ENCODE measurements at places on chromosomes 13 and 19.

DNA sequence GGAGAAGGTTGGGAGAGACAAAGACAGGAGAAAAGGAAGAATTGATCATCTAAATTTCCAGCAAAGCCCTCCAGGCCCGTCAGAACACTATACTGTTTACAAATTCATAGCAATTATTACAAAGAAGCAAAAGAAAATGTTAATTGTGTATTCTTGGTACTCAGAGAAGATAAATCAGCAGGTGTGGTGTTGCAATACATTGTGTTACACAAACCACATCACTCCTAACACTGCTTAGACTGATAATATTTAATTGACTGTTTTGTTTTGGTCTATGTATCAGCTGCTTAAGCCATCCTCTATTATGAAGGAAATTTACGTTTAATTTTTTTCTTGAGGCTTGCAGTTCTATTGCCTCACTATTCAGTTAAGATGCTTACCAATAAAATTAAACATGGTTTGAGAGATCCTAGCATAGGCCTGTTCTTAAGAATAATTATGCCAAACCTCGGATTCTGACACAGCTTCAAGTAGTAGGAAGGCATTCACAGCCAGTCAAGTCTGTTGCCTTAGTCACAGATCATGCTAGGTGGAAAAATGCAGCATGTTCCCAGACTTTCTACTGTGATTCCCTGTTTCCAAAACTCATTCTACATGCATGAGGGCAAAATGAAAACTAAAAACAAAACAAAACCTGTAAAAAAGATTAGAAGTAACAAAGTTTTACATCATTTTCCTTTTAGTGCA is 129.2 kb downstream of the TBC1D4 start:
- no peak for DNase-seq

DNA sequence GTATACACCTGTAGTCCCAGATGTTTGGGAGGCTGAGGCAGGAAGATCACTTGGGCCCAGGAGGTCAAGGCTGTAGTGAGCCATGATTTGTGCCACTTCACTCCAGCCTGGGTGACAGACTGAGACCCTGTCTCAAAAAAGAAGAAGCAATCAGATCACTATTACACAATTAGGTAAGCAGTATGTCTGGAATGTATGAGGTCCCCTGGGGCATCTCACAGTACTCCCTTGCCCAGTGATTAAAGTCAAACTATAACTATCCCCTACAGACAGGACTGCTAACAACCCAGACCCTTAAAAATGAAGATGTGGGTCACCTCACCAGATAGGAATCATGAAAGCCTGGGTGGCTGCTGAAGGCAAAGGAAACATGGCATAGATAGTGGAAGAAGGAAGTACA is 9.4 kb upstream of the PAN3 start:
- DNase-seq, result no peak

DNA sequence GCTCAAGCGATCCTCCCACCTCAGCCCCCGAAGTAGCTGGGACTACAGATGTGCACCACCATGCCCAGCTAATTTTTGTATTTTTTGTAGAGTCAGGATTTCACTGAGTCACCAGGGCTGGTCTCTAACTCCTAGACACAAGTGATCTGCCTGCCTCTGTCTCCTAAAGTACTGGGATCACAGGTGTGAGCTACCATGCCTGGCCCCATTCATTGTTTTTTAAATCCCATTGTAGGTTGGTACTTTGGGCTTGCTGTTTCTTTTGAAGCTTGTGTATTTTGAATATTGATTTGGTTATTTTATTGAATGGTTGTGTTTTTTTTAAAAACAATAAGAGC is 26.7 kb downstream of the ZMYM2 start:
- DNase-seq, result no peak

- no peak for DNase-seq
These were observed 5.7 kb upstream of the CEACAM18 start for GRCh38 chr19:51472607-51473006.

DNA sequence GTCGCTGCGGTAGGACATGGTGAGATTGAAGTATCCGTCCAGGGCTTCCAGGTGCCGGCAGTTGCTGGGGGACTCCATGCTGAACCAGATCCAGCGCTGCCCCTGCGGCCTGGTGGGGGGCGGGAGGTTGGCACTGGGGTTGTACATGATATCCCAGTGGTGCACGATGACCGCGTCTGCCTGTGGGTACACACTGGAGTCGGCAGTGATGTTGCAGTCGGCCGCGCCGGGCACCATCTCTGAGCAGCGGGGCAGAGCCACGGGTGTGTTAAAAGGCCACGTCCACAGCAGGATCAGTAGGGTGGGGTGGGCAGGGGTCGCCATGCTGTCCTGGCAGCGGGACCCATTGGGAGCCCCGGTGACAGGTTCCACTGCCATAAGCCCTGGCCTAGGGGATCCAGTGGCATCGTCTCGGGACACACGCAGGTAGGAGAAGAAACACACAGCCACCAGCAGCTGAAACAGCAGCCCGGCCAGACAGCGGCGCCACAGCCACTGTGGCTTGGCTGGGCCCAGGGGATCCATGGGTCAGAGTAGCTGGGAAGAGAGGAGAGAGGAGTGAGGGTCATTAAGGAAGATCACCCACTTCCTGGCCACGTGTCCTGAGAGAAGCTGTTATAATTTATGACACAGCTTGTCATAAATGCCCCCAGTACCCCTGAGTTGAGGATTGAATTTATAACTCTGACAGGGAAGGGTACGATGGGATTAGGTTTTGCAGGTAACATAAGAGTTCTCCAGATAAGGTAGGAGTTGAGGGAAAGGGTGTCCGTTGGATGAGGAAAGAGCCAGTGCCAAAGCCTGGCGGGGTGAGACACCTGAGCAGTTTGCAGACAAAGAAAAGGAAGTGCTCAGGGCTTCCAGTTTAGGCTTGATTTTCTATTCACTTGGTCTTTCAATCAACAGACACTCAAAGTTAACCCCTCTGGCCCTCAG is 2.9 kb downstream of the FUT5 start:
- DNase-seq, result no peak

DNA sequence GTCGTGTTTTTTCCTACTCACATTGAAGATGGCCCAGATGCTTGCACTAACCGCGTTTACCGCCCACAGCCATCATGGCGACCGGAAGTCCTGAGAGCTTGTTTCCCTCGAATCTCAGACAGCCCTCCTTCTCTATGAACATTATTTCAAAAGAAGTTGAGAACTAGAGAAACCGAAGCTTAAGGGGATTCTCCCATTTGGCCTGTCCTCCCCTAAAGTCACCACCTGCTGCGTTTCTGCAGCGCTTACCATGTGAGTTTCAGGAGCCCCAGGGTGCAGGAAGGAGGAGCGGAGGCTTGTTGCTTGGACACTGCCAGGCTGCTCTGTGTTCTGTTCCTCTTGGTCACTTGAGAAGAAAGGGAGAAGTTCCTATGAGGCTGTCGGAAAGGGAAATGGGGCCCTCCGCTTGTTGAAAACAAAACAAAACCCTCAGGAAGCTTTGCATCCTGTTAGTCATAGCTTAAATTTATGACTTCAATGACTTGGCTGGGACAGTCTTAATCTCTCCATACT is 6.2 kb downstream of the CARD8 start:
- peak; percentile 85 for DNase-seq

DNA sequence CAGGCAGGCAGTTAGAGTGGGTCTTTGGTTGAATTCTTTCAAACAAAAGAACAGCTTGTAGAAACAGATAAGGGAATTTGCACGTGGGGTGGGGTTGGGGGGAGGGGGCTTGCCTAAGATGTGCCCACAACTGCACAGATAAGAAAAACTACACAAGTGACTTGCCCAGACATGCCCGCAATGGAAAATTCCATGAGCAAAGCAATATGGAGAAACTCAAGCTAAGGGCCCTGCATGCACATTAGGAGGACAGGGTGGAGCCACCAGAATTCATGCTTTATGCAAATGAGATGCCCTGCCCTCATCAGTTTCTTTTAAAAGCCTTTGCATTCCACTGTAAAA is 755.6 kb upstream of the MIR17HG start:
- DNase-seq, result no peak

DNA sequence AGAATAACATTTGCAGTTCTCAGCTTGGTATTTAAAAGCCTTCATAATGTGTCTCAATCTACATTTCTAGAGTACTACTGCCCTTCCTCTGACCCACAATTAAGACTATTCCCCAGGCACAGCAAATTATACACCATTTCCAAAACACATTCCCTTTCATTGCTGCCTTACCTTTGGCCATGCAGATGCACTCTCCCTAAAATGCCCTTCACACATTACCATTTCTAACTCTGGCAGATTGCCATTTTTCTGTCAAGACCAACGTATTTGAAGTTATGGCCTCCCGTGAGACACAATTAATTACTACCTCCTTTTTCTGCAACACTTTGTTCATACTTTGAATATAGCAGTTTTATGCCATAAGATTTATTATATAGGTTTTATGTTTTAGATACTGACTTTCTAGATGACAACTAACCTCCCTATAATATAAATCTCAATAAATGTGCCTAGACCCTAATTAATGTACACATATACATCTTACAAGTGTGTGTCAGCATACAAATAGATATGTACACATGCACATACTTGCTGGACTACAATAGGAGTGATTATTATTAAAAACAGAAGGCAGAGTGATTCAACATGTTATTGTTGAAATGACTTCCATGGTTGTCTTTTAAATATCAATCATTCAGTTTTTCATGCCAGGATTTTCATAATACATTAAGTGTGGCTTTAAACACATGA is 2902.5 kb downstream of the PCDH9 start:
- DNase-seq, result no peak

DNA sequence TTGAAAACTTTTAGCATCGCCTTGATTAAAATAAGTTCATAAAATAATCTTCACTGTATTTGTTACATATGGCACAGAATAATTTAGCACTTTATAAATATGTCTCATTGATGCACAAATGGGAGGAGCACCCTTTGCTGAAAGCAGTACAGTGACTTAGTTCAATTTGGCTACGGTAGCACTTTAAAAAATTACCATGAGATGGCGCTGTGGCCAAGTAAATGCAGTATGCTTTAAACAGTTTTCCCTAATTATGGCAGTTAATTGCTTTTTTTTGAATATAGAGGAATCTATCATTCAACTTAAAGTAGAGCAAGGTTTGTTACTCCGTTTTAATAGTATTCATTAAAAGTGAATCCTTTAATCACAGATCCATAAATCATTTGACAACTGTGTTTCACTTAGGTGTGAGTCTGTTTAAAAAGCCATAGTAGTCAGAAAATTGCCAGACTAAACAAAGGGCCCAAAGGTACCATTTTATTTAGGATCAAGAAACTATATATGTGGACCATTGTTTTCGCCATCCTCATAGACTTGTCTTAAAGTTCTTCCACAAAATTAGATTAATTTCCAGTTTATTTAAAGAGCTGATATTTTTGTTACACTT is 34.7 kb upstream of the ESD start:
- no peak for DNase-seq

DNA sequence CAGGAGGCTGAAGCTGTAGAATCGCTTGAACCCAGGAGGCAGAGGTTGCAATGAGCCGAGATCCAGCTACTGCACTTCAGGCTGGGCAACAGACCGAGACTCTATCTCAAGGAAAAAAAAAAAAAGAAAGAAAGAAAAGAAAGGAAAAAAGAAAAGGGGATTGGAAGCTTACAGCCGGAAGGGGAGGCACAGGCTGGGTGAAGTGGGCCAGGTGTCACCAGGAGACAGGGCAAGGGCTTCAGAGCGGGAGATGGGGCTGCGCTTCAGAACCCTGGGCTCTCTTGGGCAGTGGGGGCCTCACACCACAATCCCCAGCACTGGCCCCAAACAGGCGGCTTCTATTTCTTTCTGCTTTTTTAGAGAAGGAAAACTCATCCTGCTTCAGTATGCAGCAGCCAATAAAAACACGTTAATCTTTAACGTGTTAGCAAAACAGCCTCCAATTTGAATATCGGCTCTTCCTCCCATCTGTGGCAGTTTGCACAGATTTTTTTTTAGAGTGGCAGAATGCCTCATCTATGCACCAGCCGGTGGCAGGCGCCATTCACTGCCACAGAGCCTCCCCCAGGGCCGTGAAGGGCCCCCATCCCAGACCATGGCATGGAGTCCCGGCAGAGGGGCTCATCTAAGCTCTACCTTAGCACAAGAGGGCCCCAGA is 46.6 kb upstream of the C19orf12 start:
- no peak for DNase-seq

DNA sequence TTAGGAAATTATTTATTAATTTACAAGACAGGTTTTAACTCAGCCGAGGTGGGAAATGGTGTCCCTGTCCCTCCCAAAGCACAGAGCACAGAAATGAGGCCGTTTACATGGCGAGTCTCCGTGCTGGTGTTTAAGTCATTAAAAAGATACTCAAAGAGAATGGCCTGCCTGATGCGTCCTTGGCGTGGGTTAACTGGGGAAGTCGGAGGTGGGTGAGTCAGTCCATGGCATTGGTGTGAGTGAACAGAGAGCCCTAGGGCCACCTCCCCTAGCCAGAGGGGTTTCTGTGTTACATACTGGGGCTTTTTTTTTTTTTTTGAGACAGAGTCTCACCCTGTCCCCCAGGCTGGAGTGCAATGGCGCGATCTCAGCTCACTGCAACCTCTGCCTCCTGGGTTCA is 3.9 kb downstream of the FEM1A start:
- DNase-seq, result no peak

DNA sequence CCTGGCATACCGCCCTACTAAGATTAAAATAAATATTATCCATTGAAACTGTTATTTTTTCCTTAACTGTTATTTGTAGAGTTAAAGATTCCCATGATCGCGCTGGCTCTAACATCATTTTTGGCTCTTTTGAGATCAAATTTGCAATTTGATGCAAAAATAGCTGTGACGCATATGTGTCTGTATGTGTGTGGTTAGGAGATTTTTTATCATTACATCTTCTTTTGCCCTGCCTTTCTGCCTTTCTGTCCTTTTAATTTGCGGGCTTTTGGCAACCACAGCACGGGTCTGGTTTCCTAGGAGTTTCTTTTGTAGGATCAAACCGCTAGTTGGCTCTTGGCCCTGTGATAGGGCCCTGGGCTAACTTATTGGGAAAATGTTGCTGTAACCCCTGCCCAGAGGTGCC is 37.3 kb upstream of the ALOX5AP start:
- no peak for DNase-seq

DNA sequence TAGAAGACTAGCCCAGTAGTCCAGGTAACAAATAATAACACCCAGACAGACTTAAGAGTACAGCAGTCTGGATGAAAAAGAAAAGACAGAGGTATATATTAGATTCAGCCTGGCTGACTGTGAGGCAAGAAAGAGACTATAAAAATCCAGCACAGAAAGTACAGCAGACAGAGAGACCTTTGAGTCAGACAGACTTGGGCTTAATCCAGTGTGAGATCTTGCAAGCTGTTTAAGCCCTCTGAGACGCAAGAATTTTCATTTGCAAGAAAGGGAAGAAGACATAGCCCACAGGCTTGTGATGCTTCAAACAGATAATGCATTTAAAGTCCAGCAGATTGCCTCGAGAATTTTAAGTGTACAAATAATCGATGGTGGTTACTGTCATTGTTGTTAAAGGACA is 471.4 kb downstream of the LIG4 start:
- DNase-seq, result no peak

GRCh38 chr13:100315522-100315921 is 226.6 kb downstream of the PCCA start:
- DNase-seq, result no peak
